ENCODE measurements at places on chromosomes 5 and 9.

- no peak for ATAC-seq
Measured at GRCh38 chr5:58507715-58508114, 16.5 kb downstream of the GAPT start.

GRCh38 chr9:99782962-99783718, 38.5 kb upstream of the NR4A3 start:
- peak; percentile 37 for ATAC-seq

DNA sequence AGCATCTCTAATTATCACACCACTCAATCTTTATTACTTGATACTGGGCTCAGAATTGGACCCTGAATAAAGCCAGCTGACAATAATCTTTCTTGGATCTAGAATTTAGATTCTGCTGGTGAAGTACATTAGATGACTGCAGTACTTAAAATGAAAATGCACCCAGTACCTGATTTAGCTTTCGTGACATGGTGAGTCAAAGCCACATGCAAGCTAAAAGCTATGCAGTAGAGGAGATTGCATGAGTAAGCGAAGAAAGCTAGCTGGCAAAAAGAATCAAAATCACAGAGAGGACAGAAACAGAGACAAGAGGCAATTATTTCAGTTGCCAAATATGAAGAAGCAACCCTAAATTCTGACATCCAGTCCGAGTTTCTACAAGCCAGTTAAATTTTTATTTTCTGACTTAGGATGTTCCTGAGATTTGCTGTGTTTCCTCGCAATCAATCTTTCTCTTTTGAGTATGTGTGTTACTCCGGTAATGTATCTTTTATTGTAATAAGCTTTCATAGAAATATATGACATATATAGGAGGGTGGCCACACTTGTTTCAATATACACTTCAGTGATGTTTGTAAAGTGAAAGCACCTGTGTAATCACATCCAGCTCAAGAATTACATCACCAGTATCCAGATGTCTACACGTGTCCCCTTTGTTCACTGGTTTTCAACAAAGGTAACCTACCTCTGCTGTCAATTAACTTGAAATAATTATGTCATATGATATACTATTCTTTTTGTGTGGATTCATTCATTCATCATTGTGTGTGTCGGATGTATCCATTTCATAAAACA, 101.7 kb downstream of the CDH18 start:
- no peak for ATAC-seq

GRCh38 chr9:98142182-98142907, 23.3 kb upstream of the TRIM14 start:
- ATAC-seq, result no peak

DNA sequence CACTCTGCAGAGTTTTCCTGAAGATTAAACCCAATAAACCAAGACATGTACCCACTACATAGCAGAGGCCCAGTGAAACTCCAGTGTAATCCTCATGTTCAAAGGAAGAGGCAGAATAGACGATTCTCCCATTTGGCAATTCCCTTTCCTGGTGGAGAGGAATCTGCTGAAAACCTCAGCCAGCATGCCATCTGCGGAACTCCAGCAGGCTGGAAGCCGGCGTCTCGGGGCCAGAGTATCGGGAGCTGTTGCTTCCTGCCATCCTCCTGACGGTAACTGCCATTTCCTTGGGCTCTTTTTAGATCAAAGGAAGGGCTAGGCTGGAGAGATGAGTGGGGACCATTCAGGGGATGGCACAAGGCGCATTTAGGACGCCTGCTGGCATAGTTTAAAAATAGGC, 20.5 kb downstream of the NEURL1B start:
- ATAC-seq, result no peak

DNA sequence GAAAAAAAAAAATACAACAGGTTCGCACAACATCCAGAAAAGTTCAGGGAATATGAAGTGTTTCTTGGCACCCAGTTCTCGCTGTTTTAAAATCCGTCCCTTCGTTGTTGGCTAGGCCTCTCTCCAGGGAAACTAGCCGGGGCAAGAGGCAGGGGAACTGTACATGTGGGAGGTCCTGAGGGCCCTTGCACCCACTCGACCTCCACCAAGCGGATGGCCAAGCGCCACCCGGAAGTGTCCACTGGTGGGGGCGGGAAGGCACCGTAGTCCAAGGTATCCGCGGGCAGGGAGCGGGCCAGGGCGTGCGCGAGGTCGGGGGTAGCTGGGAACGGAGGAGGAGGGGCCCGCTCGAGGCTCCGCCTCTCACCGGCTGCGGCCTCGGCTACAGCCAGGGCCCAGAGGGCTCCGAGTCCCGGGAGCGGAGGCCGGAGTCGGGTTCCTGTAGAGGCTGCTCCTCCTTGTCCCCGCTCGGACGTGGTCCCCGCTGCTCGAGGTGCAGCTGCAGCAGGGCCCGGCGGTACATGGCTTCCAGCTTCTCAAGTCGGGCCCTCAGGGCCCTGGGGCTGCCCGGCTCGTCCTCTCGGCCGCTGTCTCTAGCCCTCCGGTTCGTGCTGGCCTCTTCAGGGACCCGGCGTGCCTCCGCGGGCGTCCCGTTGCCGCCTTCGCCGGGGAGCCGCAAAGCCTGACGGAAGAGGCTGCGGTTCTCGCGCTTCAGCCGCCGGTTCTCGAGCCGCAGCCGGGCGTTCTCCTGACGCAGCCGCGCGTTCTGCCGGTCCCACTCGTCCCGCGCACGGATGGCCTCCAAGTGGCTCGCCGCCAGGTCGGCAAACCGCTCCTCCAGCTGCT, 720 bp downstream of the TUSC1 start:
- no peak for ATAC-seq

- ATAC-seq, result no peak
Measured at GRCh38 chr9:4831944-4832343, 39.2 kb downstream of the RCL1 start.

DNA sequence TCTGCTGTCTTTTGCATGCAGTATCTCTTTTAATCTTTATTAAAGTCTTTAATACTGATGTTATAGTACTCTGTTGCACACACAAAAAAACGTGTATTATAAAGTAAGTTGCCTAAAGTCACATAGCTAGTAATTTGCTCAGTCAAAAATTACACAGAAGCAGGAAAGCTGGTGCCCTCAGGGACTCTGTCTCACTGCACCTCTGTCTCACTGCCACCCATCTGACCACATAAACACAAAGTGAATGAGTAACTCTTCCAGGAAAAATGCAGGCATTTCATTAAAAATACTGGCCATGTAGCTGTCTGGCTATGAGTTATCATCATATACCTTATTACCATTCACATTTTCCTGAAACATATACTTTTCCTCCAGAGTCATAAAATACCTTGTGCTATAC, 591.7 kb downstream of the CSNK1G3 start:
- no peak for ATAC-seq

DNA sequence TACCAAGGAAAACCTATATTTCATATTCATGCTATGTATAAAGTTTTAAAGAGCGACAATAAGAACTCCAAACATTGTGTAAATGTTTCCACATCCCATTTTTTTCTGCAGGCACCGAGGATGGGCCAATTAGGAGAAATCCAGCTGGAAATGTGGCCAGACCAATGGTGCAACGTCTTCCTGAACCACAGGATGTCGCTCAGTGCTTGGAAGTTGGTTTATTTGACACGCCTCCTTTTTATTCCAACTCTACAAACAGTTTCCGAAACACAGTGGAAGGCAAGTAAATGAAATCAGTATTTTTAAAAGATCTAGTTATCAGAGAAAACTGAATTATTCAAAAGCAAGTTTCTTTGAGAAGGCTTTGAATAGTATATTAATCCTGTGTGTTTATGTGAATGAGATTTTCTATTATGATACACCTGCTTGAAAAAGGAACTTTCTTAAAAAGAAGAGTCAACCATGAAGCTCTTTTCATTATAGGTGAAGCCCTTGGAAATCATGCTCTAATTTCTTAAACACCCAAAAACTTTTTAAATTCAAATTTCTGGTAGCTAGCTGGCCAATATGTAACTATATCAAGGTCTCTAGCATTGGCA, 9.1 kb downstream of the TYRP1 start:
- no peak for ATAC-seq

DNA sequence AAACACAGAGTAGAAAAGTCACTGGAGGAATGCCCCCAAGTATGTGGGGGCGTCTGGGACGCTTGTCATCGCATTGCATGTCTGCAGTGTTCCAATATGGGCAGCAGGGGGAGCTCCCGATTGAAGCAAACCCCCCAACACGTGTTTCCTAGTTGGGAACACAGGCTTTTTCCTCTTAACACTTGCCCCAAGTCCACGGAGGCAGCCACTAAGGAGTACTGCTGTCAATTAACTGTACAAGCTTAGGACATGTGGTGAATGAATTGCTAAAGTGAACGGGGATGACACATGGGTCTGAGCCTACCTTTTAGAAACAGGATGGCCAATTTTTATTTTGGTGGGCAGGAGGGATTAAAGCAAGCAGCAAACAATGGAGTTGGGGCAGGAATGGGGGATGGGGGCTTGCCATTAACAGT, 2.2 kb downstream of the GABRB2 start:
- ATAC-seq, result no peak

- no peak for ATAC-seq
Measured at GRCh38 chr5:98128271-98128670, 645.2 kb upstream of the RGMB start.

DNA sequence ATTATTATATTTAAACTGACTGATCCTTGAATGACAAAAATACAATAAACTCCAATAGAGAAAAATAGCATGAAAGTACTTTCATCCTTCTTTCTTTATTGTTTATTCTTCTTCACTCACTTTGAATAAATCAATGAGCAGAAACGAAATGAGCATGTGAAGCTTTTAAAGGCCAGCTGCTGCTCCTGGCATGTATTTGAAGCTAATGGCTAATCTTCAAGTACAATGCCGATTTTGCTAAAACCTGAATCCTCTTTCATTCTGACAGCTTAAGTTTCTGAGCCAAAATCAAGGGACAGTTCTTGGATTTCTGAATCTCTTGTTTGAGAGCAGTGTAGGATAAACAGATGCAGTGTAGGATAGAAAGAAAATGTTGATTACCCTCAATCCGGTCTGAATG, 237.3 kb downstream of the CDH10 start:
- ATAC-seq, result no peak

DNA sequence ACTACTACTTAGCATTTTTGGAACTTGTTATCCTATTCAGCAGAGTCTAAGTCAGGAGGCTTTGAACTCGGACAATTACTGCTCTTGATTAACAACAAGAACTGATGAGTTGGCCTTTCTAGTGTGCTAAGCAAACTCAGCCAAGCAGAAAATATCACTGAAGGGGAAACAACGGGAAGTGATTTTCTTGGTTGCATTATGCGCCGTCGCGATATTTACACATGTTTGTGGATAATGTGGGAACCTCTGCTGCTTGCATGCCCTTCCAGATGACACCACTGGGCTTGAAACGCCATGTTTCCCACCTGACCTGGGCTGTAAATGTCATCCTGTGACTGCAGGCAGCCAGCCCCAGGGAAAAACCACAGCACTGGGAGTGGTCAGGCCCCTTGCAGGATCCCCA, 205.5 kb downstream of the PAX5 start:
- ATAC-seq, result no peak

DNA sequence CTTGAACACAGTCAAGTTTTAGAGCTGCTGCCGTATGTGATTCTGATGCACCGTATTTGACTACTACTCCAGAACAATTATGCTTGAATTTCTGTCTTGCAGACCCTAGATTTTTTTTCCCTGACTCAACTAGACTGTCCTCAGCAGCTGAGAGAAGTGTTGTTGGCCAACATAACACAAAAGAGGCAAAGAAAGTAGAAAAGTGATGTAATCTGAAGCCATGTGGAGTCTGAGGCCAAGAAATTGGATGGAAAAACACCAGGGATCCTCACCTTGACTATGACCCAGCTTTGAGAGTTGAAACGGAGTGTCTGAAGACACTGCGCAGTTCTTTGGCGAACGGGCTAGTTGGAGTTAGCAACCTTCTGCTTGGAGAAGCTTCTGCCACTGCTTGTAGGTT, 36.3 kb upstream of the FGF1 start:
- no peak for ATAC-seq

GRCh38 chr5:118301696-118302095, 686.7 kb downstream of the DTWD2 start:
- no peak for ATAC-seq

DNA sequence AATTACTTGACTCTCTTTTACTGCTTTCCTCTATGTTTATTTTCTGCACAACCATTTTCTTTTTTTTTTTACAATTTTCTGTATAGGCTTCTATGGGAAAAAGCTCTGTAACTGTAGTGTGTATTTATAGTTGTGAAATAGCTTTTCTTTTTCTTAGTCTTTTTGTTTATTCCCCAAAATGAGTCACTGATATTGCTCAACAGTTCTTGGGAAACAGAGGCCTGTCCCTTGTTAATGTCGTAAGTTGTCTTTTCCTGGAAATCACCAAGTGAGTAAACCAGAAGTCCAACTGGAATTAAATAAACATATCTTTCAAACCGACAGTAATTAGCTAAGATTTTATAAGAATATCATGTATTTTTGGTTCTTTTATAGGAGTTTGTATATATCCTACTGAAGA, 325.1 kb upstream of the PRR16 start:
- no peak for ATAC-seq

DNA sequence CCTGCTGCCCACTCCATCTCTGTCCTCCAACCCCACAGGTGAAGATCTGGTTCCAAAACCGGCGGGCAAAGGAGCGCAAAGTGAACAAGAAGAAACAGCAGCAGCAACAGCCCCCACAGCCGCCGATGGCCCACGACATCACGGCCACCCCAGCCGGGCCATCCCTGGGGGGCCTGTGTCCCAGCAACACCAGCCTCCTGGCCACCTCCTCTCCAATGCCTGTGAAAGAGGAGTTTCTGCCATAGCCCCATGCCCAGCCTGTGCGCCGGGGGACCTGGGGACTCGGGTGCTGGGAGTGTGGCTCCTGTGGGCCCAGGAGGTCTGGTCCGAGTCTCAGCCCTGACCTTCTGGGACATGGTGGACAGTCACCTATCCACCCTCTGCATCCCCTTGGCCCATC, 6.4 kb upstream of the SLC6A7 start:
- ATAC-seq, result no peak

GRCh38 chr5:139368613-139369012, 14.5 kb downstream of the SLC23A1 start:
- no peak for ATAC-seq

DNA sequence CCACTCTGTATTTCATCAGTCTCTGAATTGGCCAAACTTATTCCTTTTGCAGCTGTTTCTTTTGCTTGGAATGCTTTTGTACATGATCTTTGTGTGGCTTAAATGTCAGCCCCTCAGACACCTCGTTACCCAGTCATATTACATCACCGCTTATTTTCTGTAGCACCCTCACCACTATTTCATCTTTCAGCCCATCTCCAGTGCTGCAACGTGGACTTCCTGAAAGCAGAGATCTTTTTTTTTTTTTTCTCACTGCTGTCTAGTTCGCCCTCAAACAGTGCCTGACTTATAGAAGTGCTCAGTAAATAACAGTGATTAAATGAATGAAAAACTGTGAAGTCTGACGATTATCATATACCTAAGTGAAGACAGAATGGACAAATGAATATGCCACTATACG, 835 bp downstream of the SRA1 start:
- no peak for ATAC-seq

- no peak for ATAC-seq
Measured at GRCh38 chr9:124392254-124392870, 22.9 kb downstream of the PSMB7 start.

- ATAC-seq, result no peak
Measured at GRCh38 chr9:95620314-95620713, 103.5 kb upstream of the PTCH1 start.

- no peak for ATAC-seq
Measured at GRCh38 chr5:60263346-60263745, 369.8 kb upstream of the PDE4D start.

- no peak for ATAC-seq
Measured at GRCh38 chr5:158755986-158756385, 343.7 kb downstream of the EBF1 start.

All from activated T-helper 17 cell treated with anti-CD3 and anti-CD28 coated beads, Interleukin-2, amount 50 U/mL, for 72 hours (primary cell).